Upper lobe of left lung (tissue), 6 donors: ENCODE measurements at places on chromosomes 6 and 20. TPM values are rescaled to one million over a fixed set of nuclear protein-coding genes. Genes with fewer than 3 reads are reported as not detected.

LPA gene
- 0.27 TPM for total RNA-seq

DNA sequence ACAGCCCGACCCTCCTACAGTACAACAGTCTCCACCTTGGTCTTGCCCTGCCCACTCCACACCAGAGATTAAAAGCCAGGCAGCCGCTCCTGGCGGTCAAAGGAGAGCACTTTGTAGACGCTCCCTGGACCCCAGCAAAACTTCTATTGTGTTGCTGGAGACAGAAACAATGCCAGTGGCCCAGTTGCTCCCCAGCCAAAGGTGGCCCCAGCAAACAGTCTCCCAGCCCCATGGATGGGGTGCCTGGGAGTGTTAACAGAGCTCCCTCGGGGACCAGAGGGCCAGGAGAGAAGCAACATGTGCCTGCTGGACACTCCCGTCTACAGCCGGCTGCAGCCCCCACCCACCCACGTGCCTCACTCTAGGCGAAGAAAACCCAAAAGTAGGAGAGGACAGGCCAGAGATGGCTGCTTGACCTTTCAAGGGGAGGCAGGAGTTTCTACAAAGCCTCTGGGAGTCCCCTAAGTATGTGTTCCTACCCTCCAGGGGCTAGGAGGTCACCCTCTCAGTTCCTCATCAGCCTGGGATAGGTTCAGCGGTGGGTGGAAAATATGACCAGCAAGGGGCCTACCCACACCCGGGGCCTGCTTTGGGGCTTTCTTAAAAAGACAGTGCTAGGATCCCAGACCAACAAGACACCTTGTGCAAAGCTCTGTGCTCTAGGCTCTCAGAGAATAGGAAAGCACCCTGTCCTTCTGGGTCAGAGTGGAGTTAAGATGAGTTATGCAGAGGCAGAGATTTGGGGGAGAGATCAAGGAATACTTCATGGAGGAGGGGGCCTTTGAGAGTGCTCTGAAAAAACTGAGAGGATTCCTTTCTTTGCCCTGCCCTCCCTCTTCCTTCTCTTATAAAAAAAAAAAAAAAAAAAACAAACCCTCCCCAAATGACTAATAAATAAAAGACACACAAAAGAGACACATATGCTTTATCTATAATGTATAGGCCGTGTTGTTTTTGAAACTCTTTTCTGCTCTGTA, 19.0 kb upstream of the PREX1 start:
- no peak overlapping the region for H3K27ac ChIP-seq
- no peaks in the 10 kb centered on the region for H3K36me3 ChIP-seq
- H3K27me3 ChIP-seq = no peaks in the 10 kb centered on the region
- DNase-seq = peak; percentile 14
- no peak overlapping the region for H3K4me3 ChIP-seq

GRCh38 chr20:37822141-37822601, 80.8 kb upstream of the VSTM2L start:
- H3K27ac ChIP-seq = no peak overlapping the region
- no peaks in the 10 kb centered on the region for H3K36me3 ChIP-seq
- no peaks in the 10 kb centered on the region for H3K27me3 ChIP-seq
- no peak for DNase-seq

DNA sequence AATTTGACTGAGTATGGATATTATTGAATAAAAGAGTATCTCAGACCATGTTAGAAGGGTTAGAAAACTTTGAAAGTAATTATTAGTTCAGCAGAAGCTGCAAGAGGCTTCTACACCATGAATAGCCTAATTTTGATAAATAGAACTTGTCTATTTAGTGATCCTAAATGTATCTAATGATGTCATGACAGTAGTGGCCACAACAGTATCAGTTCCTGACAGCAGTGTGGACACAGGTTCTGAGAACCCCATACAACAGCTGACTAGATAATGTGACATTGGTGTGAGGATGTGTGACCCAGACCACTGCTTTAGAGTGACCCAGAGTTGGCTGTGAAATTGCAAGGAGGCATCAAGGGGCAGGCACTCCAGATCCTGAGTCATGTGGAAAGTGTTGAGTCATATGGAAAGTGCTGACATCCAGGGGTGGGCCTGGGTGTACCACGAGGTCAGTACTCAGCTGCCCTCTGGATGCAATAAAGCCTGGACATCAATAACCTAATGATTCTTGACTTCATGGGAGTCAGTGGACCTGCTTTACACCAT, 754.7 kb downstream of the DHX35 start:
- no peaks in the 10 kb centered on the region for H3K4me1 ChIP-seq
- H3K27ac ChIP-seq = no peak overlapping the region
- DNase-seq = no peak
- no peaks in the 10 kb centered on the region for H3K36me3 ChIP-seq

GRCh38 chr6:128167552-128167951, 266.7 kb upstream of the THEMIS start:
- no peak for DNase-seq
- no peak overlapping the region for H3K27ac ChIP-seq
- no peak overlapping the region for H3K4me3 ChIP-seq
- H3K4me1 ChIP-seq = no peaks in the 10 kb centered on the region

DNA sequence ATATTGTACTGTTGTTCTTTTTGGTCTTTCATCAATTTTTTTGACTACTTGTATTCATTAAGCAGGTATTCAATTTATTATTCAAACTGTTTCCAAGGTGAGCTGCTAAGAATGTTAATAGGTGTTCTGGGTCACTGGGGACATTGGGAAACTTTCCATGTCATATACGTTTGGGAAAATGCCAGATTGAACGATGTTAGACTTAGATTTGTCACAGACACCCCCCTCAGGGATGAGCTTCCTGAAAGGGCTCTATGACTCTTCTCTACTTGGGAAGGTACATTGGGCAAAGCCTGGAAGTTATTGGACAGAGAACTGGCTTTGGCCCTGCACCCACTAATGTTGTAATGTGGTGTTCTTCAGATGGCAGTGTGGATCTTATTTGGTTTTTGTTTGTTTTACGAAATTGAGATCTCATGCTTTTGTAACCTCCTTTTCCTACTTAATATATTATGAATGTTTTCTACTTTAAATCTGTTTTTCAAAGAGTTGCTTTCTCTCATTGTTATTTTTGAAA, 42.1 kb downstream of the PLCB4 start:
- H3K4me3 ChIP-seq = no peak overlapping the region
- no peak overlapping the region for H3K27ac ChIP-seq
- H3K27me3 ChIP-seq = no peaks in the 10 kb centered on the region
- H3K36me3 ChIP-seq = no peaks in the 10 kb centered on the region
- DNase-seq = no peak

DACT2 gene
- 3.2 TPM for total RNA-seq

LBP gene
- not detected for total RNA-seq

PACSIN1 gene
- 0.06 TPM for total RNA-seq

- DNase-seq = peak; percentile 41
- H3K4me3 ChIP-seq = peak overlapping the region; percentile 57
- peak overlapping the region; percentile 72 for H3K27ac ChIP-seq
Observed at GRCh38 chr6:45423111-45423823, 45.5 kb upstream of the SUPT3H start.

- H3K27me3 ChIP-seq = no peaks in the 10 kb centered on the region
- no peak for DNase-seq
- no peaks in the 10 kb centered on the region for H3K4me1 ChIP-seq
- H3K36me3 ChIP-seq = peaks cover 17% of the 10 kb centered on the region
- H3K4me3 ChIP-seq = no peak overlapping the region
Observed at GRCh38 chr6:34973547-34974248, 84.6 kb downstream of the ANKS1A start.

TNFRSF21 gene
- 56.1 TPM for total RNA-seq

GRCh38 chr6:3899970-3900439, 50.8 kb downstream of the FAM50B start:
- H3K36me3 ChIP-seq = no peaks in the 10 kb centered on the region
- no peak overlapping the region for H3K4me3 ChIP-seq
- H3K27ac ChIP-seq = no peak overlapping the region
- no peaks in the 10 kb centered on the region for H3K27me3 ChIP-seq
- no peaks in the 10 kb centered on the region for H3K4me1 ChIP-seq
- DNase-seq = no peak

DNA sequence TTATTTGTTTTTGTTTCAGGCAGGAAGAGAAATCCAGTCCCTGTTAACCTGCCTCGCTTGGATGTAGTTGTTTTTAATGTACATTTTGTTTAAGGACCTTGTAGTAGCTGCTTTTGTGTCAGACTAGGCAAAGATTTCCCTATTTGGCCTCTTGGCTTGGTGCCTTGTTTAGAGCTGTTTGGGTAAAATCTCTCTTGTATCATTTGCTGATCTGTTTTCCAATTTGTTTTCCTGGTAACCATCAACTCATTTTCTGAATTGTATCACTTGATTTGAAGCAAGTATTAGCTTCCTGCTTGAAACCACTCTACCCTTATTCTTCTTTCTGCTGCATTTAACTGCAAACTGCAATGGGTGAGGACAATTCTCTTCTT, 160.7 kb downstream of the ZFAND3 start:
- H3K4me3 ChIP-seq = no peak overlapping the region
- H3K4me1 ChIP-seq = peaks cover 32% of the 10 kb centered on the region
- H3K36me3 ChIP-seq = no peaks in the 10 kb centered on the region
- H3K27ac ChIP-seq = no peak overlapping the region
- no peaks in the 10 kb centered on the region for H3K27me3 ChIP-seq
- DNase-seq = no peak

PACRG gene
- 5.5 TPM for total RNA-seq

- no peak overlapping the region for H3K4me3 ChIP-seq
- H3K27ac ChIP-seq = no peak overlapping the region
- H3K27me3 ChIP-seq = no peaks in the 10 kb centered on the region
Observed at GRCh38 chr20:42274986-42275385, 656.8 kb upstream of the CHD6 start.

DNA sequence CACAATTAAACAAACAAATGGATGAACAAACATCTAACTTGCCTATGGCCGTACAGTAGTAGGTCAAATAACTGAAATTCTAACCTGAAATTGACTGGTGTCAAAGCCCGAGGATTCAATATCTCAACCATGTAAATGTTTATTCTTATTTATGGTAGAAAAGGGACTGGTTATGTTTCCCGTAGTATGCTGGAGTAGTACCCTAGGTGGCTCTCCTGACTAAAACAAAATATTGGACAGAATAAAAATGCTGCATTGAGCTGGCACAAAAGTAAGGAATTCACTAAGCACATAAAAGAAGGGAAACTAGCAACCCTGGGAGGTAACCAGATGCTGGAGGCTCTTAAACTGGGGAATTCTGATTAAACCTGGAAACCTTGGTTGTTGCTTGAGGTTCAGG, 117.1 kb upstream of the PREP start:
- no peak overlapping the region for H3K4me3 ChIP-seq
- DNase-seq = no peak
- H3K27me3 ChIP-seq = no peaks in the 10 kb centered on the region
- no peaks in the 10 kb centered on the region for H3K4me1 ChIP-seq

DNA sequence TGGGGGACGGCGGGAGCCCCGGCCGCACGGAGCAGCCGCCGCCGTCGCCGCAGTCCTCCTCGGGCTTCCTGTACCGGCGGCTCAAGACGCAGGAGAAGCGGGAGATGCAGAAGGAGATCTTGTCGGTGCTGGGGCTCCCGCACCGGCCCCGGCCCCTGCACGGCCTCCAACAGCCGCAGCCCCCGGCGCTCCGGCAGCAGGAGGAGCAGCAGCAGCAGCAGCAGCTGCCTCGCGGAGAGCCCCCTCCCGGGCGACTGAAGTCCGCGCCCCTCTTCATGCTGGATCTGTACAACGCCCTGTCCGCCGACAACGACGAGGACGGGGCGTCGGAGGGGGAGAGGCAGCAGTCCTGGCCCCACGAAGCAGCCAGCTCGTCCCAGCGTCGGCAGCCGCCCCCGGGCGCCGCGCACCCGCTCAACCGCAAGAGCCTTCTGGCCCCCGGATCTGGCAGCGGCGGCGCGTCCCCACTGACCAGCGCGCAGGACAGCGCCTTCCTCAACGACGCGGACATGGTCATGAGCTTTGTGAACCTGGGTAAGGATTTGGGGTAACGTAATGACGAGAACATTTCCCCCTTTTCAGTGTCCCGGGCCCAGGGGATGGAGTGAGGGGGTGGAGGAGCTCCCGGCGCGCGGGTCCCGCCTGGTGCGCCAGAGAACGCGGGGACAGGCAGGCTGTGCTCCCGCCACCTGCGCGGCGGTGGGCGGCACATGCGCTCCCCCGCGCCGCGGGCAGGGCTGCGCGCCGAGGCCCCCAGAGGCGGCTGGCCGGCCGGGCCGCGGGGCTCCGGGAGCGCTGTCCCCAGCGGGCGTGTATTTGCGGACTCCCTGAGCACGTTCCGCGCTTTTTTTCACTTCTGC, 1.4 kb downstream of the BMP6 start:
- peaks cover 27% of the 10 kb centered on the region for H3K4me1 ChIP-seq

DNA sequence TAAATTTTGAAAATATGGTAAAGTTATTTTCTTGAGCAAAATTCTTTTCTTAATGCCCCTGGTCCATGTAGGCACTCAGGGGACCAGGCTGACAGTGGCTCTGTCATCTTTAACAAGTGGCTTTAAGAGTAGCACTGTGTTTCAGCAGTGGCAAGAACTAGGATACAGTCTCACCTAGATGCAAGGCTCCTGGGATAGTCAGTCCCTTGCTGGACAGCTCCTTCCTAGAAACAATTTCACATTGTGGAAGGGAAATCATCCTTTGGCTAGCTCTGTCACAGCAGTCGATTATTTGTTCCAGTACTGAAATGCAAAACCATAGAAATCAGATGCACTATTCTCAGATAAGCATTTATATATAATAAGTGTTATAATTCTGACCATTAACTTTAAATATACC, 175.4 kb upstream of the KCNQ5 start:
- no peaks in the 10 kb centered on the region for H3K27me3 ChIP-seq
- H3K27ac ChIP-seq = no peak overlapping the region
- no peaks in the 10 kb centered on the region for H3K36me3 ChIP-seq
- no peak overlapping the region for H3K4me3 ChIP-seq
- DNase-seq = no peak

- H3K4me3 ChIP-seq = peak within 1 kb of the TSS; percentile 50
- DNase-seq = peak; percentile 89
- peak within 1 kb of the TSS; percentile 36 for H3K27ac ChIP-seq
- H3K27me3 ChIP-seq = peaks cover 44% of the 10 kb centered on the region
- H3K4me1 ChIP-seq = peaks cover 33% of the 10 kb centered on the region
Observed at GRCh38 chr6:391559-392440, at the start of gene IRF4. TSS of gene IRF4 (plus strand) at chr6:391752. CDS start at chr6:393153, 1,401 bp downstream.

RNF144B gene
- 69.5 TPM for total RNA-seq

- H3K36me3 ChIP-seq = peaks cover 53% of the 10 kb centered on the region
- peak; percentile 81 for DNase-seq
- peaks cover 44% of the 10 kb centered on the region for H3K4me1 ChIP-seq
- H3K27me3 ChIP-seq = no peaks in the 10 kb centered on the region
Observed at GRCh38 chr6:36682328-36683144, 4.0 kb downstream of the CDKN1A start.

AVP gene
- not detected for total RNA-seq

GRCh38 chr20:63495741-63496595, 2.9 kb downstream of the EEF1A2 start:
- peak; percentile 89 for DNase-seq
- no peaks in the 10 kb centered on the region for H3K36me3 ChIP-seq
- H3K4me3 ChIP-seq = peak overlapping the region; percentile 12
